ENCODE measurements at places on chromosomes 12 and 14. TPM values are rescaled to one million over a fixed set of nuclear protein-coding genes. Genes with fewer than 3 reads are reported as not detected.

DNA sequence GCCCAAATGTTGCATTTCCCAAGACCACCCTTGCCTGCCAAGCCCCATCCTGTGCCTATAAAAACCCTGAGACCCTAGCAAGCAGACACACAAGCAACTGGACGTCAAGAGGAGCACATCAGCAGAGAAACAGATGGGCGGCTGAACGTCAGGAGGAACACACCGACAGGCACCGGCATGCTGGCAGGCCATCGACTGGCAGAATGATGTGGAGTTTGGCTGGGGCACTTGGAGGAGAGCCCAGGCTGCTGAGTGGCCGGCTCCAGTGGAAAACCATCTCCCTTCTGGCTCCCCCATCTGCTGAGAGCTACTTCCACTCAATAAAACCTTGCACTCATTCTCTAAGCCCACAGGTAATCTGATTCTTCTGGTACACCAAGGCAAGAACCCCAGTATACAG lies 130.1 kb downstream of the SLC41A2 start:
- DNase-seq = no peak

- peak; percentile 53 for DNase-seq
These were observed 14.8 kb downstream of the MMP14 start for GRCh38 chr14:22850944-22851764.

DNA sequence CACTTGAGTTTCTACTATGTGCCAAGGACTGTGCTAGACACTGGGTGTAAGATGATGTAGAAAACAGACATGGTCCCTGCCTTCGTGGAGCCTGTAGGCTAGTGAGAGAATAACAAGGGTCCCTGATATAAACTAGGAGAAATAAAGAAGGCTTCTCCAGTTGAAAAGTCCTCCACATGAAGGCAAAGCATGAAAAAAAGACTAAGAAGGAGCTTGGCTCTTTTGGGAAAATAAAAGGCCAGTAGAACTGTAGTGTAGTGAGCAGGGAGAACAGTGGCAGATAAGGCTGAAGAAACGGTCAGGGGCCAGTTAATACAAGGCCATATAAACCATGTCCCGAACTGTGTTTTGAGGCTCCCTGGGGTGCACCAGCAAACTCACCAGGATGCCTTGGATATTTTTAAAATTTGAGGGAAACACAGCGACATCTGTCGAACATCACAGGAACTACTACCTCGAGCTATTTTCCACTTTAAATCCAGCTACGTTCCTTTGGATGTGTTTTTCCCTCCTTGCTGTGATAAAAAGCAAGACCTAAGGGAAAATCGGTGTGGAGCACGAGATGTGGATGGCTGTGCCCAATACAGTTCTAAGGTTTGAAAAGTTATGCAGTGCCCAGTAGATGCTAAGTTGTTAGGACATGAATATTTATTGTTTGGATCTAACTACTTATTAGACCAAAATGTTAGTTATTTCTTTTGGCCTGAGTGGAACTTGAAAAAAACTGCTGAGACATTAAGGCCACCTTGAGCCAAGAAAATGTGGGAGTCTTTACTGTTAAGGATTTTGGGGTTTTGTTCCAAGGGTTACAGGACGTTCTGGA lies 8.5 kb upstream of the CFL2 start:
- no peak for DNase-seq

DNA sequence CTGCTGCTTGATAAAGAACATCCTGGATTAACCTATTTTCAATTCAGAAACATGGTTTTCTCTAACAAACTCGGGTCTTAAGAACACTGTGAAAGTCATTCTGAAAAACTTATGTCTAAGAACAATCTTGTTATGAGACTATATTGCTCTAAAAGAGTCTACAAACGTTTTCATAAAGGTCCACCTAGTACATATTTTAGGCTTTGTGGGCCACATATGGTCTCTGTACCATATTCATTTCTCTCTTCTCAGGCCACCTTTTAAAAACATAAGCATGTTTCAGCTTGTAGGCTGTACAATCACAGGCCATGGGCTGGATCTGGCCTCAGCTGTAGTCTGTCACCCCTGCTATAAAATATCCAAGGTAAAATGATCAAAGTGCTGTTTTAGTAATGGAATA lies 39.9 kb downstream of the PPP4R3A start:
- DNase-seq = no peak

DNA sequence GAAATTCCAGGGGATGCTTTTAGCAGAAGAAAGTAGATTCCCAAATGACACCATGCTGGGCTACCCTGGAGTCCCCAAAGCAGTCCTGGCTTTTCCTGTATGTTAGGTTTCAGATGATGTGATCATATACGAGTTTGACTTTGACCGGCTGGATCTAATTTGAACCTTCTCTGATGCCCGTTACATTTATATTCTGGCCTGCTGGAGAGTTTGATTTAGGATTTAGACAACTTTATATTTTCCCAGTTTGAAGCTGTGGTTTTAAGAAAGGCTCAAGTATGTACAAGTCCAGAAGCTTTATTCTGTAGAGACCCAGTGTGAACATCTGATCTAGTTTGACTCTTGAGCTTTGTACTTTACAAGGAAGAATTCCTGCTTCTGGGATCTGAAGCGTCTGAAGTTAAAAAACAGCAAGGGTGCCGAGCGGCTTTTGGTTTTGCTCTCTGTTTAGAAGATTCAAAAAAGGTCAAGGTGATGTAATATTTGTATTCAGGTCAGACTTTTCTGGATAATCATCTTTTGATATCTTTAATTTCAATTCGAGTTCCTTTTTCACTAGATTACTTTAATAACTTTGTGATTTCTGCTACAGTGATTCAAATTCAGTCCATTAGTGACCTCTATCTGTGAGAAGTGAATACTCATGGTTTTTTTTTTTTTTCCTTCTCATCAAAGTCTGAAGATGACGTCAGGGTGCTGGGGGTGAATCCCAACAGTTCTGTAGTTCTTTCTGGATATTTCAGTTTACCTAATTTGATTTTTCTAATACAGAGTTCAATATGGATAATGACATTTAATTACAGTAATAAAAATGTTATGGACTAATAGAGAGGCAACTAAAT lies 6.3 kb downstream of the FLRT2 start:
- DNase-seq = no peak

Gene DPPA3
- total RNA-seq = not detected

Data from omental fat pad (tissue), 4 donors.